Activated CD8-positive, alpha-beta memory T cell treated with anti-CD3 and anti-CD28 coated beads, Interleukin-2, amount 50 U/mL, for 48 hours (primary cell): ENCODE measurements at places on chromosomes 12 and 14.
A peak's percentile ranks its signal among the peaks of the same experiment; 100 is the strongest.

DNA sequence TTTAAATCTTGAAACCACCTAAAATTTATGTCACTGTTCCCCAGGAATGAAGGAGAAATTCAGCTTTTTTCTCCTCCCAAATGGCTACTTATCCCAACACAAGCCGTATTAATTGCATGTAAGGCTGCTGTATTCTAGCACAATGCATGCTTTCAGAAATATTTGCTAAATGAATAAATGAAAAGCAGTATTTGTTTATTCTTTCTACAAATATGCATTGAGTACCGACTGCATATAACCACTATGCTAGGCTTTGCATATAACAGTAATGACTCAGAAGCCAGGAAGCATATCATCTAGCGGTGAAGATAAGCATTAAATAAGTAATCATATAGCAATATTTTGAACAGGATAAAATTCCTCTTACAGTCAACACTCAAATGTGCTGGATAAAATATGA lies 5.7 kb upstream of the LRR1 start:
- DNase-seq = no peak

DNA sequence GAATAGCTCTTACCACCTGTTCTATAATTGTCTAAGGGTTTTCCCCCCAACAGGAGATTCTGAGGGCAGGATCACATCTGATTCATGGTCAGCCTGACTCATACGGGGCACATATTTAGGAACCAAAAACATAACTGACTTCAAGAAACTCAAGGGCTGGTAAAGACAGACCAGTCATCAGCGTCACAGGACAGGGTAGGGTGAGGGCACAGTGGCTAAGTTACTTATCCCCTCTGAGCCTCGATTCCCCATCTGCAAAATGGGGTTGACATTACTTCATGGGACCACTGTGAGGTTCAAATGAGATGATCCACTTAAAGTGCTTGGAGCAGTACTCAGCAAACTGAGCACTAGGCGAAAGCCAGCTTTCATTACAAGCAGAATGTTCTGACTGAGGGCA lies 606 bp downstream of the CINP start:
- DNase-seq = peak; percentile 67

GRCh38 chr12:28527631-28528249 lies 337.5 kb downstream of the CCDC91 start:
- DNase-seq = no peak

DNA sequence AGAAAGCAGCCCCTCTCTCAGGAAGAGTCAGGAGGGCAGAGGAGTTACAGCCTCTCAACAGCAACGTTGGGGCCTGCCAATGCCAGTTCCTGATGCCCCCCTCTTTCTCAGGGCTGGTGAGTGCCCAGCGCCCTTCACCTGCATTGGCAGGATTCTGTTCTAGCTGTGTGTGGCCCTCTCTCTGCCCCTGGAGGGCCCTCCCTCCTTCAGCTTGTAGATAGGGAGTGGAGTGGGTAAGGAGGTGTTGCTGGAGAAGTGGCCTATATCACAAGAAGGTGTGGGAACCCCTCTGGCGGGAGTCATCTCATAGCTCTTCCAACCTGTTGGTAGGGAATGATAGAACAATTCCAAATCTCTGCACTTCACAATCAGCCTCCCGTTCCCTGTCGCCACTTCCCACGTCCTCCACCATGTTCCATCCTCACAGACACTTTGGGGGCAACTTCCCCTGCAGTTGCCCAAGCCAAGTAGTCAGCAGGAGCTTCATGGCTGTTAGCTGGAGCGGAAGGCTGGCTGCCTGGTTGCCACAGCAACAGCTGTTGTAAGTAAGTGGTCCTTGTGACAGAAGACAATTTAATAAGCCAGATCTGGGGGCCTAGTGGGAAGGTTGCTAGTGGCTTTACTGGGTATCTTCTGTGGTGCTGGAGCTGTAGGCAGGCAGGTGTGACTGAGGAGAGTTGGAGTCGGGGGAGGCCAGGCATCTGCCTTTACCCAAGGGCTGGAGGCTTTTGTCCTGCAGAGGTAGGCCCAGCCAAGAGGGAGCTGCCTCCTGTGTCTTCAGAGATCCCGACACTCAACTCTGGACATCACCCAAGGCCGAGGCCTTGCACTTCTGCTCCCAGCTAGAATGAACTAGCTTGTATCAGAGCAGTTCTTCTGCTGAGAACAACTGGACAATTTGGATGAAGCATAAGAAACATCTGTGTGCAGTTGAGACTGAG lies 38.4 kb downstream of the GALNT16 start:
- DNase-seq = peak; percentile 30

DNA sequence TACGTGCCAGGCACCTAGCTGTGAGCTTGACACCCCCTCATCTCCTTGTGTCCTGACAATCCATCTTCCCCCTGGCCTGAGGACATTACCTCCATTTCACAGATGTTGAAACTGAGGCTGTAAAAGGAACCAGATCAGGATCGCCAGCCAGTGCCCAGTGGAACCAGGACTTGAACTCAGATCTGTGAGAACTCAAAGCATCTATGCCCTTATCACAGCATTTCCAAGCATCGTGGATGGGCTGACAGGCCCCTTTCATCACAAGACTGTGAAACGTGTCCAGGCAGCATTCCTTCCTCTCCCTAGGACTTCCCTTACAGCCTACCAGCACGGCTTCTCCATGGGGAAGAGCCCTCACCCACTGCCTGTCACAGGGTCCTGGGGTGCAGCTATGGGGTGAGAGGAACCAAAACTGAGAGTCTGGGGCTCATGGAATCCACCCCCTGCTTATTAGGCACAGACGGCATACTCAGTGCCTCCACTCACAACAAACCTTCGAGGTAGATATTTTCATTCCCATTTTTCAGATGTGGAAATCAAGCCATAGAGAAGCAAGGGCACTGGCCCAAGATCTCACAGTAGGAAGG lies 26.9 kb downstream of the CMKLR1 start:
- DNase-seq = no peak

- no peak for DNase-seq
Measured at GRCh38 chr14:72471346-72471745, 422.6 kb downstream of the DPF3 start.

- no peak for DNase-seq
Measured at GRCh38 chr14:79196216-79196615, 1015.1 kb downstream of the DIO2 start.

- no peak for DNase-seq
Measured at GRCh38 chr12:46770501-46771183, 55.2 kb downstream of the SLC38A4 start.

- DNase-seq = no peak
Measured at GRCh38 chr14:36394593-36394992, 74.2 kb upstream of the MBIP start.

GRCh38 chr14:59389936-59390335 lies 75.2 kb downstream of the GPR135 start:
- DNase-seq = no peak

GRCh38 chr14:51552275-51552674 lies 99.4 kb upstream of the FRMD6 start:
- DNase-seq = no peak

GRCh38 chr14:61528591-61529021 lies 166.7 kb upstream of the HIF1A start:
- DNase-seq = peak; percentile 76

GRCh38 chr12:81573228-81573627 lies 185.9 kb downstream of the PPFIA2 start:
- DNase-seq = no peak

GRCh38 chr14:51653079-51653774 lies 1.5 kb downstream of the FRMD6 start:
- DNase-seq = no peak

DNA sequence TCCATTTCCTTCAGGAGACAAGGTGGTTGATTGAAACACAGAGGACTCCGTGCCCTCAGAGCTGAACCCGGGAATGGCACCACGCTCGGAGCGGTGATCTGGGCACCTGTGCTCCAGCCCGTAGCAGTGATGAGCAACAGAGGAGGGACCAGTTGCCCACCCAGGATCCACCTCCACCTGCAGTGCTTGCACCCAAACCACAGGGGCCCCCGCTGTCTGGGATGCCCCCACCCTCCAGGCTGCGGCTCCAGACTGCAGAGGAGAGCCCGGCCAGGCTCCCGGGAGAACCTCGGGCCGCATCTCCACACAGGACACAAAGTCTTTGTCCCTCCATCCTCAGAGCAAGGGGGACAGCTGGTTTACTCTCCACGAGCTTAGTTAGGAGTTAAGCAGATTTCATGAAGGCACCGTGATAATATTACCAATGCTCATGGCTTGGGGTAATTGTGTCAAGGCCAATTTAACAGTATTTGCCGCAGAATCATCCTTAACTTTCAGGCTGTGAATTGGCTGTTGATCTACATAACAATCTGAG lies 100.6 kb downstream of the TNFAIP2 start:
- no peak for DNase-seq

- peak; percentile 54 for DNase-seq
Measured at GRCh38 chr14:70186900-70187451, 1.8 kb downstream of the SLC8A3 start.

DNA sequence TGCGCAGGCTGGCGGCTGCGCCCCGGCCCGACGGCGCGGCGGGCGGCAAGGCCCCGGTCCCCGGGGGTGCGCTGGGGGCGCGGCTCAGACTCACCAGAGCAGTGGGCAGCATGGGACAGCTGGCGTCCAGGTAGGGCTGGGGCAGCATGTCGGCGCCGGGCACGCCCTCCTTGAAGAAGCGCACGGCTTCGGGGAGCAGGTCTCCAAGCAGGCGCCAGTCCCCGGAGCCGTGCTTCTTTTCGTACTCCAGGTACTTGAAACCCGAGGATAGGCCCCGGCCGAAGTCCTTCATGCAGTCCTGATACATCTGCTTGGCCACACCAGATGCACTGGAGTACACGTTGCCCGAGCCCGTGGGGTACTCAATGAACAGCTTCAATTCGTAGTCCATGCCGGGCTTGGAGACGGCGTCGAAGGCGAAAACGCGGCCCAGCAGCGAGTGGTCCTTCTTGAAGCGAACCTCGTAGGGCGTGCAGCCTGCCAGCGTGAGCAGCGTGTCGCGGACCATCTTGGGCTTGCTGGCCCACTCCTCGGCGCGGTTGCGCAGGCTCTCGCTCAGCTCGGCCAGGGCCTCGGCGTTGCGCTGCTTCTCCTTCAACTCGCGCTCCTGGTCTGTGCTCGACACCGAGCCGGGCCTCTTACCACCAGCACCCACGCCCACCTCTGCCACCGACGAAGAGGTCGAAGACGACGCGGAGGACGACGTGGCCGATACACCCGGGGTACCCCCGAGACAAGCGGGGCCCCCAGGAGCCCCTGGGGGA lies 2.2 kb downstream of the IRF2BPL start:
- DNase-seq = no peak

DNA sequence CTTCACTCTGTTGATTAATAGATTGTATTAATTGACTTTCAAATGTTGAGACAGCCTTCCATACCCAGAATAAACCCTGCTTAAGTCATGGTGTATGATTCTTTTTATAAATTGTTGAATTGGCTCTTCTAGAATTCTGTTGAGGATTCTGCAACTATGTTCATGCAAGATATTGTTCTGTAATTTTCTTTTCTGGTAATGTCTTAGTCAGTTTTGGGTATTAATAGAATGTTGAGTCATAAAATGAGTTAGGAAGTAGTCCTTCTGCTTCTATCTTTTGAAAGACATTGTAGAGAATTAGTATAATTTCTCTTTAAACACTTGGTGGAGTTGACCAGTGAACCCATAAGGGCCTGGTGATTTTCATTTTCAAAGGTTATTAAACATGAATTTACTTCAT lies 958.9 kb downstream of the LRFN5 start:
- DNase-seq = no peak

DNA sequence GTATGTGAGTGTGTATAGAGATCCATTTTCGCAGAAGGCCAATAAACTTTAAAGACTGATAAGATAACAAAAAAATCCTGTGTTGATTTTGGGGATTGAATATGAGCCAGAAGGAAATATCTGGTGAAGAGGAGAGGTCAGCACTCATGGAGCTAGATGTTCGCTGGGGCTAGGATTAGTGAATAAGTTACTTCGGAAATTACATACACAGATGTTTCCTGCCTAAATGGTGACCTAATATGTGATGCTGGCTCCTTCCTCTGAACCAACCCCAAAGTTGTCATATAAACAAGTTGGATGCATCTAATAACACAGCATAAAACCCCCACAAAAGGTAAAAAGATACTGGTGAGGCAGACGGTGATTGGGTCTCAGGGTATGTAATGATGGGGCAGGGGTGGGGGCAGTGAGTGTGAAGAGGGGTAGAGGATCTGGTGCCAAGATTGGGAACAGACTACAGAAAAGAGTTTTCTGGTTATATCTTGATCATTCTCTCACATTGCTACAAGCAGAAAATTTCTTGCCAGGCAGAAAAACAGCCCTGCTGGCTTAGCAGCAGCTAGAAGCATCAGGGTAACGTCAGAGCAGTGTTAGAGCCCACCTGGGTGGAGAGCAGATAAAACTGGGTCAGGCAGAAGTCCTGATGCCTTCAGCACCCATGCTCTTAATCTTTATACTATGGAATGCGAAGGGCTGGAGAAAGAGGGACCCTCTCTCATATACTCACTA lies 140.4 kb upstream of the GZMB start:
- no peak for DNase-seq

DNA sequence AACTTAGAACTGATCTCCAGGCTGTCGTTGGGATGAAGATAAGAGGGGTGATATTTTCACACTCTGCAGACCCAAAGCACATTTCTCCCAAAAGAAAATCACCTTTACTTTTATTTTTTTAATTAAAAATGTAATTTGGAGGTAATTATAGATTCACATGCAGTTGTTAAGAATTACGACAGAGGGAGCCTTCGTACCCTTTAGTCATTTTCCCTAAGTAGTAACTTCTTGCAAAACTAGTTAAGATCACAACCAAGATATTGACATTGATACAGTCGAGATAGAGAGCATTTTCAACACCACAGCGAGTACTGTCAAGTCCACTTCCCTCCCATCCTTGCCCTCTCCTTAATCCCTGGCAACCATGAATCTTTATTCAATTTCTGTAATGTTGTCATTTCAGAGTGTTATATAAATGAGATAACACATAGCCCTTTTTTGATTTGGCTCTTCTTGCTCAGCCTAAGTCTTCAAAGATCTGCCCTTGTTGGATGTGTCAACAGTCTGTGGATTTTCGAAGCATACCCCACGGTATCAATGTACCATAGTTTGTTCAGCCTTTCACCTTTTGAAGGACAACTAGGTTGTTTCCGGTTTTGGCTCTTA lies 39.6 kb downstream of the DNAH10 start:
- DNase-seq = no peak

GRCh38 chr14:67485501-67486095 lies 2.9 kb downstream of the TMEM229B start:
- DNase-seq = no peak

GRCh38 chr14:74259513-74259912 lies 20.3 kb downstream of the VSX2 start:
- no peak for DNase-seq

GRCh38 chr12:53381731-53382630 lies 2.0 kb downstream of the SP1 start:
- DNase-seq = no peak

DNA sequence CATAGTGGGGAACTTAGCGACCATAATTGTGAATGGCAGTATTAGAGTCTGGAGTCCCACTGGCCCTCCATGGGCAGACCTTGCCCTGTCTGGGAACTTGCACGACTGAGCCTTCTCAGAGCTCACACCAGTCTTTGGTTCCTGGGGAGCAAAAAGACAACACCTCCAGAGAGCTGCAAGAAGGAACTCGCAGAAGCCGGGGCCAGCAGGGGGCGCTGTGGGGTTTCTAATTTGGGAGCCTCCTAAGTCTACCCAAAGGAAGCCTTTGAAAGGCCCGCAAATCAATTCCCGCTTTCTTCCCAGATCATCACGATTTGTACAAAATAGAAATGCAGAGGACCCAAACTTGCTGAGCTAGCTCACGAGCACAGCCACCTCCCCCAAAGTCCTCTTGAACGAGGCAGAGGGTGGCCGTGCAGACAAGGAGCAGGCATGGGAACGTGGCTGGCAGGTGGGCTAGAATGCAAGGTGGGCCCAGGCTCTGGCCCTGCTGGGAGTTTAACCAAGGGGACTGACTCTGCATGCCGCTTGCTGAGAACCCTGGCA lies 46.3 kb upstream of the FBXO21 start:
- DNase-seq = peak; percentile 99

GRCh38 chr12:84355561-84355960 lies 557.0 kb downstream of the SLC6A15 start:
- DNase-seq = no peak
